ENCODE measurements at places on chromosomes 2 and 18.
A peak's percentile ranks its signal among the peaks of the same experiment; 100 is the strongest.

DNA sequence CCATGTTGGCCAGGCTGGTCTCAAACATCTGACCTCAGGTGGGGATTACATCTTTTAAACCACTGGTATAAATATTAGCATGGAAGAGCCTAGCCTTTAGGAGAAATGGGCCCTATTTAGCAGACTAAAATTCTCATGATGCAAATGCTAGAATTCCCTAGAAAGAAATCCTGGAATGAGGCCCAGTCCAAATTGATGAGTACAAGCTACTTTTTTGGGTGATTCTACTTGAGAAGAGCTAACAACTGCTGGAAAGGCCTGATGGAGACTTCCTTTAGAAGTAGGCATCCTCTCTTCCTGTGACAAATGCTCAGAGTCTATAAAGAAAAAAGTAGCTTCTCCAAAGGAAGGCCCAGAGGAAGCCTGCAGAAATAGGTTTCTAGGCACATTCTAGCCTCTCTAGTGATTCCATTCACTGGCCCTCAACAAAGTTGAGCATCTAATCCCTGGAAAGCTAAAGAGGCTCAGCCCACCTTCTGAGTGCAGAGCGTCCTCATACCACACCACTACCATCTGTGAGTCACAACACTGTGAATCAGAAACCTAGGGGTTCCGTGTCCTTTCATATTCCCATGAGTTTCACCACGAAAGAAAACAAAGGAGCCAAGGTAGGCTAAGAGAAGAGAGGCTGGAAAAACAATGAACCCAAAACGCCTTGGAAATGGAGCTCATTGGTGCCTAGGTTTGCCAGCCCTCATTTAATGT, 183.1 kb downstream of the C1D start:
- peak; percentile 60 for DNase-seq

- no peak for DNase-seq
Measured at GRCh38 chr2:238773472-238773871, 74.4 kb upstream of the TWIST2 start.

DNA sequence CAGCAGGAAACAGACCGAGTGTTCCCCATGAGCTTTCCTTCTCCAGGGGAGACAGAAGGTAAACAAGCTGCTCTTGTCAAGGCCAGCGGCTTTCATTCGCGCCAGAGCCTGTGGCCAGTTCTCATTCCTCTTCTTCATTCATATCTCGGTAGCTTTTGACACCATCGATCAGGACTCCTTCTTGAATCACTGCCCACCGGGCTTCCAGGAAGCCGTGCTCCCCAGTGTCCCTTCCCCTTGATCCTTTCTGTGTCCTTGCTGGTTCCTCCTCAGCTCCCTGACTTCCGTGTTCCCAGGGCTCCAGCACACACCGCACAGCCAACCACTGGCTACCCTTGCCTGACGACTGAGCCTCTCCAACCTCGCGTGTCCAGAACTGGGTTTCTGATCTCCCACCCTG, 14.1 kb downstream of the SLC66A3 start:
- no peak for DNase-seq

- no peak for DNase-seq
Measured at GRCh38 chr2:95053543-95053942, 28.0 kb downstream of the MAL start.

DNA sequence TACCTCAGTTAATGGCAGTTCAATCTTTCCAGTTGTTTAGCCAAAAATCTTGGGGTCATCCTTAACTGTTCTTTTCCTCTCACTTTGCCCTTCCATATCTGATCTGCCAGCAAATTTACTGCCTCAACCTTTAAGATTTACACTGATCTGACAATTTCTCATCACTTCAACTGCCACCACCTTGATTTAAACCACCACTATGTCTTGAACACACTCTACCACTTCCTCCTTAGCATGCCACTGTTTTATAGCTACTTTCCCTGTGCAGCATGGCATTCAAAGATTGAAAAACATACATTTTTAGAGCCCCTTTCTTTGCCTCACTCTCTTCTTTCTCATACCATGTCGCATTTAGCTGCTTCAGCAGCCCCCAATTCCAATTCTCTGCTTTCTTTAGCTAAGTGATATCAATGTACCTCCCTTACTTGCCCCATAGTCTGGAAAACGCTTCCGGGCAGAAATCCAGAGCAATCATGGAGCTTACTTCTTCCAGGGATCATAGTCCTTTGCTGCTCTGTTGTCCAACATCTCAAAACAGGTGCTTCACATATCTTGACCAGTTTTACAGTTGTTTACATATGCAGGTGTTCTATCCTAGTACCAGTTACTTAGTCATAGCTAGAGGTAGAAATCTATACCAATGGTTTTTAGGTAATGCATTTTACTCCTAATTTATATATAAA, 10.9 kb downstream of the PGAP1 start:
- no peak for DNase-seq

Data from HCEC 1CT (cell line).